ENCODE measurements at places on chromosomes 1 and 21.

- DNase-seq, result no peak
Measured at GRCh38 chr1:242178924-242179708, 180.2 kb upstream of the MAP1LC3C start.

DNA sequence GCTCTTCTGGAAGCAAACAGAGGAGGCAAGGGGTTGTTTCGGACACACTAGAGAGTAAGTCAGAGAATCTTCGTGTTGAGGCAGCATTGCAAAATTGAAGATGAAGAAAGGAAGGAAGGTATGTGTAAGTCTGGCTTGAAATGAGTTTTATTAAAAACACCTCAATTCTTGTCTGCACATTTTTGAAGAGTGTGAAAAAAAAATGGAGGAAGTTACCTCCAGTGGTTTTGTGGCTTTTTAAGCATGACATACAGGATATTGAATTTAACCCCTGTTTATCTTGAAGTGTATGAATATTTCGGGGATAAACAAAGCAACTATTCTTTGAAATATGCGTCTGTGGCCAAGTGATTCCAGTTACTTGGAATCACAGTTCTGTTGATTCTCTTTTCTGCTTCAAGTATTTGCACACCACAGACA lies 203.2 kb upstream of the SGIP1 start:
- DNase-seq, result no peak

- peak; percentile 75 for DNase-seq
Measured at GRCh38 chr21:37711836-37712568, 204.3 kb downstream of the KCNJ6 start.

GRCh38 chr1:64340361-64340760 lies 129.6 kb upstream of the CACHD1 start:
- DNase-seq, result no peak

DNA sequence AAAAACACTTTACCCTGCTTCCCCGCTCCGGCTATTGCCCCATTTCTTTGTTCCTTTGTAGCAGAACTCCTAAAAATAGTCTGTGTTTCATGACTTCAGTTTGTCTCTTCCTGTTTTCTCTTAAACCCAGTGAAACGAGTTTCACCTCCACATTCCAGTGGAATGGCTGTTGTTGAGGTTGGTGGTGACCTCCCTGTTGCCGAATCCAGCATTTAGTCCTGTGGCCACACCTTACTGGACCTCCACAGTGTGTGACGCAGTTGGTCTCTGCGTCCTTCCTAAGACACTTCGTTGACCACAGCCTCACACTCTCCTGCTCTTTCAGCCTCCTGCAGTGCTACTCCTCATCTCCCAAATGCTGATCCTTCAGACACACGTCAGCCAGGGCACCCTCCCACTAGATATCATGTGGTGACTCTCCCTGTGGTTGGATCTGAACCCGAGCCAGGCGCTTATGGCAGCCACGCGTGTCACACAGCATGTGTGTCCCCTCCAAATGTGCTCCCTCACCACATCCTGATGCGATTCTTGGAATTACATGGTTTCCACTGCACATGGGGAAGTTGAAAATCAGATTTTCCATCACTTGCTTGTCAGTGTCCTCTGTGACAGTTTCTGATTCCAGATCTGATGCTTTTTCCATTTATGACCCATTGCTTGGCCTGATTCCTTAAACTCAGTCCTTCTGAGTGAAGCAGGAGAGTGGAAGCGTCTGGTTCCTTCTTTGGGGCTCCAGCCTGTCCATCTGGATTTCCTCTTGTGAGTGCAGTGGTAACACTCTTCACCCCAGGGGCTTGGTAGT lies 99.1 kb upstream of the ARTN start:
- peak; percentile 70 for DNase-seq
